ENCODE measurements at places on chromosomes 7 and 10. TPM values are rescaled to one million over a fixed set of nuclear protein-coding genes. Genes with fewer than 3 reads are reported as not detected.

Gene PRSS37
- not detected for total RNA-seq

Gene AMPH
- total RNA-seq = not detected

Gene RTKN2
- total RNA-seq = under 0.01 TPM

Gene SPDYE16
- total RNA-seq = not detected

Gene STAMBPL1
- 1.2 TPM for total RNA-seq

Gene CHAT
- total RNA-seq = not detected

Gene GIMAP7
- total RNA-seq = 104 TPM

Gene PIK3CG
- 3.5 TPM for total RNA-seq

Gene PRKCQ
- 0.44 TPM for total RNA-seq

Gene NEUROG3
- total RNA-seq = not detected

Gene AKR1C3
- total RNA-seq = 111 TPM

Gene PALD1
- 112 TPM for total RNA-seq

Gene SRRM3
- 1.5 TPM for total RNA-seq

Gene LAMTOR4
- total RNA-seq = 96.6 TPM

Gene CYCS
- total RNA-seq = 26.2 TPM

Gene IPMK
- 4.8 TPM for total RNA-seq

Gene HECW1
- total RNA-seq = not detected

Gene PRSS2
- total RNA-seq = not detected

Gene STK32C
- total RNA-seq = 5.0 TPM

Gene CASTOR2
- total RNA-seq = 8.3 TPM
